Naive B cell (primary cell): ENCODE measurements at places on chromosomes 11 and 22. TPM values are rescaled to one million over a fixed set of nuclear protein-coding genes. Genes with fewer than 3 reads are reported as not detected.

TH gene
- polyA plus RNA-seq = not detected

OR4B1 gene
- not detected for polyA plus RNA-seq

- H3K4me1 ChIP-seq = no peaks in the 10 kb centered on the region
- H3K27me3 ChIP-seq = no peaks in the 10 kb centered on the region
- no peak for DNase-seq
- no peak overlapping the region for H3K4me3 ChIP-seq
- H3K27ac ChIP-seq = no peak overlapping the region
- H3K36me3 ChIP-seq = no peaks in the 10 kb centered on the region
Measured at GRCh38 chr11:14687943-14688627, 44.5 kb downstream of the PDE3B start.

GRCh38 chr22:39543095-39543494 is 10.5 kb upstream of the RPS19BP1 start:
- no peak overlapping the region for H3K4me3 ChIP-seq
- peaks cover 8% of the 10 kb centered on the region for H3K36me3 ChIP-seq
- H3K4me1 ChIP-seq = peaks cover 18% of the 10 kb centered on the region
- DNase-seq = no peak
- no peak overlapping the region for H3K27ac ChIP-seq
- peaks cover 34% of the 10 kb centered on the region for H3K27me3 ChIP-seq

GRCh38 chr11:84720706-84721402 is 906.3 kb downstream of the DLG2 start:
- H3K27me3 ChIP-seq = peaks cover 19% of the 10 kb centered on the region
- H3K36me3 ChIP-seq = no peaks in the 10 kb centered on the region
- peak overlapping the region; percentile 84 for H3K4me3 ChIP-seq
- peaks cover 4% of the 10 kb centered on the region for H3K4me1 ChIP-seq
- peak overlapping the region; percentile 38 for H3K27ac ChIP-seq
- DNase-seq = no peak
